Effector memory CD8-positive, alpha-beta T cell (primary cell): ENCODE measurements at places on chromosomes 11 and 22.

DNA sequence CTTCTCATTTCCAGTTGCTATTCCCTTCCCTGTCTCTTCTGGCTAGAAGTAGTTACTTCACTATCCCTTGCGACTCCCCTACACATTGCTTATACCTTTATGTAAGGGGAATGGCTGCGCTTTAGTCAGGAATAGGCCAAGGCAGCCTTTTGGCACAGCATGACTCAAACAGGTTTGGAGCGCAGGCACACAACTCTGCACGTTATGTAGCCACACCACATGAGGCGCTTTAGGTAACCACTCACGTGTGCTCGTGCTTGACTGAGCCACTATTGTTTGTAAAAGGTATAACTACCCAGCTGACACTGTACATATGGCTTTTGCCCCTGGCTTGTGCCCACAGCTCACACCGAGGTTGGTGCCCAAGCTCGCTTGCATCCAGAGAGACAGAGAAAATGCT is 46.7 kb upstream of the LIPT2 start:
- peaks cover 44% of the 10 kb centered on the region for H3K27me3 ChIP-seq
- no peaks in the 10 kb centered on the region for H3K36me3 ChIP-seq
- H3K4me3 ChIP-seq: no peak overlapping the region
- H3K27ac ChIP-seq: no peak overlapping the region

GRCh38 chr22:20788627-20789344 is 14.9 kb downstream of the SERPIND1 start:
- no peaks in the 10 kb centered on the region for H3K4me1 ChIP-seq
- no peak overlapping the region for H3K4me3 ChIP-seq
- no peaks in the 10 kb centered on the region for H3K27me3 ChIP-seq
- no peak overlapping the region for H3K27ac ChIP-seq
- peaks cover 18% of the 10 kb centered on the region for H3K36me3 ChIP-seq

- H3K4me1 ChIP-seq: no peaks in the 10 kb centered on the region
- H3K4me3 ChIP-seq: no peak overlapping the region
- no peaks in the 10 kb centered on the region for H3K36me3 ChIP-seq
- no peak overlapping the region for H3K27ac ChIP-seq
- peaks cover 26% of the 10 kb centered on the region for H3K27me3 ChIP-seq
- no peak for DNase-seq
Measured at GRCh38 chr22:28560046-28560742, 119.4 kb downstream of the TTC28 start.

- DNase-seq: no peak
- no peak overlapping the region for H3K27ac ChIP-seq
- no peaks in the 10 kb centered on the region for H3K27me3 ChIP-seq
Measured at GRCh38 chr11:79059141-79059540, 381.7 kb downstream of the TENM4 start.

GRCh38 chr11:70317581-70318305 is 47.3 kb downstream of the PPFIA1 start:
- H3K27me3 ChIP-seq: no peaks in the 10 kb centered on the region
- no peak overlapping the region for H3K27ac ChIP-seq
- DNase-seq: no peak

DNA sequence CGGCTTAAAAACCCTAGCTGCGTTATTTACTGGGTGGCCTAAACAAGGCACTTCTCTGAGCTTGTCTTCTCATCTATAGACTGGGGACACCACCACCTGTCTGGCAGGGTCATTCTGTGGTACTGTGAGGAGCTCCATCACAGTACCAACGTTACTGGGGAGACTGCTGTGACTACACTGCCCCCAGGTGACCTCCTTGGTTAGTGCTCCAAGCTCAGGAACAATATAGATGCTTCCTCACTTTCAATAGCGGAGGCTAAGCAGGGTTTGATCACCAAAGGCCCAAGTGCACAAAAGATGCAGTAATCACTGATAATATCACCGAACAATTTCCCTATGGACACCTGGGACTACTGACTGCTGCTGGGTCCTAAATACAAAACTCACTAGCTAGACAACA is 18.8 kb downstream of the PRPF19 start:
- peaks cover 8% of the 10 kb centered on the region for H3K4me1 ChIP-seq
- H3K27ac ChIP-seq: no peak overlapping the region
- no peaks in the 10 kb centered on the region for H3K27me3 ChIP-seq
- peaks cover 11% of the 10 kb centered on the region for H3K36me3 ChIP-seq
- peak; percentile 7 for DNase-seq

GRCh38 chr11:36840378-36840777 is 242.3 kb upstream of the RAG2 start:
- DNase-seq: no peak
- H3K4me1 ChIP-seq: no peaks in the 10 kb centered on the region

- H3K4me3 ChIP-seq: no peak overlapping the region
- peaks cover 8% of the 10 kb centered on the region for H3K4me1 ChIP-seq
- no peak for DNase-seq
- H3K27ac ChIP-seq: no peak overlapping the region
Measured at GRCh38 chr11:128389461-128389976, 197.8 kb downstream of the ETS1 start.

GRCh38 chr11:1650034-1650917 is 20.7 kb downstream of the KRTAP5-5 start:
- H3K27me3 ChIP-seq: peaks cover 62% of the 10 kb centered on the region
- no peak overlapping the region for H3K4me3 ChIP-seq
- DNase-seq: no peak
- no peak overlapping the region for H3K27ac ChIP-seq

DNA sequence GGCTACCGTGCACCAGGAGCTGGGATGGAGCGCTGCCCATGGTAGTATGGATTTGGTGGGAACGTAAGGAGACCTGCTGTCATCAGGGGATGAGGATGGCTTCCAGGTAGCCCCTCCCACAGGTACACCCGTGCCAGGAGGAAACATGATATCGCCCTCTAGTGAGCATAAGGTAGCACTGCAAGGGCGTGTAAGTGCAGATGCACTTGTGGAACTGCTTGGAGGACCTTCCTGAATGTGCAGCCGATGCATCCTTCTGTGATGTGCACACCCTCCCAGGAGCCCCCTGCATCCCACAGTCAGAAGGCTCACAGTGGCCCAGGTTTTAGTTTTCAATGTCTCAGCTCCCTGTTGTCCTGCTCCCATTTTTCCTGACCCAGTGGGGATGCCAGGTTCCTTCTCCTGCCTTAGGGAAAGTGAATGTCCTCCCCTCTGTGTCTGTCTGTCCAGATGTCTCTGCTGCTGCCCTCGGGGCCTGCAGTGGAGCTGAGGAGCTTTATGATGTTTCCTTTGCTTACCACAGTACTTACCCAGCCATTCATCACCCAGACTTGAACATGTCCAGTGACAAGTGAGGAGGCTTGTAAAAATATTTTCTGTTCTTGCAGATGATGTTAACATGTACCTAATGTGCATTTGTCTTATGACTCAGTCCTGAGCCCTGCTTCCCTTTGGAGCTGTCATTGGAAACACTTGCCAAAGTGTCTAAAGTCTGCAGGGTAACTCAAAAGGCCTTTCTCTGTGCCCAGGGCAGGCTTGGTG is 49.2 kb downstream of the DBX1 start:
- no peaks in the 10 kb centered on the region for H3K4me1 ChIP-seq
- no peak overlapping the region for H3K4me3 ChIP-seq
- H3K27ac ChIP-seq: no peak overlapping the region
- H3K27me3 ChIP-seq: no peaks in the 10 kb centered on the region

- no peak overlapping the region for H3K27ac ChIP-seq
- H3K27me3 ChIP-seq: peaks cover 64% of the 10 kb centered on the region
- peaks cover 2% of the 10 kb centered on the region for H3K36me3 ChIP-seq
- H3K4me3 ChIP-seq: no peak overlapping the region
- no peak for DNase-seq
Measured at GRCh38 chr22:49150801-49151221, 676.9 kb downstream of the BRD1 start.

- H3K27me3 ChIP-seq: no peaks in the 10 kb centered on the region
- H3K4me1 ChIP-seq: peaks cover 9% of the 10 kb centered on the region
- H3K27ac ChIP-seq: no peak overlapping the region
- DNase-seq: no peak
Measured at GRCh38 chr11:62508336-62509058, 38.1 kb downstream of the AHNAK start.

- peaks cover 55% of the 10 kb centered on the region for H3K27me3 ChIP-seq
- H3K4me1 ChIP-seq: no peaks in the 10 kb centered on the region
Measured at GRCh38 chr11:5986885-5987284, at the start of gene OR52L1. OR52L1 (minus strand) TSS chr11:5986985; CDS start chr11:5986930, 55 bp downstream.

- no peak for DNase-seq
- peak overlapping the region; percentile 88 for H3K27ac ChIP-seq
- peaks cover 49% of the 10 kb centered on the region for H3K36me3 ChIP-seq
- H3K4me1 ChIP-seq: peaks cover 21% of the 10 kb centered on the region
- H3K4me3 ChIP-seq: peak overlapping the region; percentile 85
Measured at GRCh38 chr11:616320-617198, 809 bp upstream of the IRF7 start.

DNA sequence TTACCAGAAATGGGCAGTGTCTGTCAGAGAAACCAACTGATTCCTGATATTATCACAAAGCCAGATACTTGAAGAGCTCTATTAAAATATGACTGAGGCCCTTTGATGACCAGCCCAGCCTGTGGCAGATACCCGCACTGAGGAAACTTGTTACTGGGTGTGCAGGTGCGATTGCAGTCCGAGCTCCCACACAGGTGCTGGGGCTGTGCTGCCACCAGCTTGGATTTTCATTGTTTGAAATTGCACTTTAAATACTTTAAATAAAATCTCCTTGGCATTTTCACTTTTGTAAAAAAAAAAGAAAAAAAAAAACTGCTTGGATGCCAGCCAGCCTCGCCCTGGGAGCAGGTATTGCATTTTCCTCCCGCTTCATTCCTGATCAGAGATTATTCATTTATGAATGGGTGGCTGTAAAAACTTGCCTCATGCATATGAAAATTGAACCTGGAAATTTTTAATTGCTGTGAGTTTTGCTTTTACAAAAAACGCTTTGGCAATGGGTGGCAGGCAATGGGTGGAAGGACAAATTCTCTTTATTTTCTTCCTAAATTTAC is 21.2 kb downstream of the EHF start:
- no peaks in the 10 kb centered on the region for H3K4me1 ChIP-seq
- no peak overlapping the region for H3K4me3 ChIP-seq
- no peak overlapping the region for H3K27ac ChIP-seq
- peaks cover 84% of the 10 kb centered on the region for H3K27me3 ChIP-seq

- no peak for DNase-seq
- H3K27me3 ChIP-seq: peaks cover 45% of the 10 kb centered on the region
- no peak overlapping the region for H3K4me3 ChIP-seq
- no peak overlapping the region for H3K27ac ChIP-seq
Measured at GRCh38 chr11:95241681-95242081, 10.7 kb upstream of the SESN3 start.

GRCh38 chr22:19361501-19362103 is 69.9 kb downstream of the HIRA start:
- peaks cover 64% of the 10 kb centered on the region for H3K36me3 ChIP-seq
- peak overlapping the region; percentile 11 for H3K27ac ChIP-seq
- no peaks in the 10 kb centered on the region for H3K27me3 ChIP-seq
- no peak for DNase-seq

- no peak for DNase-seq
- peaks cover 21% of the 10 kb centered on the region for H3K36me3 ChIP-seq
- no peak overlapping the region for H3K27ac ChIP-seq
Measured at GRCh38 chr22:46405901-46406300, 70.4 kb downstream of the TRMU start.

- peaks cover 17% of the 10 kb centered on the region for H3K36me3 ChIP-seq
- H3K27me3 ChIP-seq: no peaks in the 10 kb centered on the region
- H3K4me1 ChIP-seq: peaks cover 50% of the 10 kb centered on the region
Measured at GRCh38 chr11:6202041-6202440, 3.0 kb downstream of the OR52W1 start.

DNA sequence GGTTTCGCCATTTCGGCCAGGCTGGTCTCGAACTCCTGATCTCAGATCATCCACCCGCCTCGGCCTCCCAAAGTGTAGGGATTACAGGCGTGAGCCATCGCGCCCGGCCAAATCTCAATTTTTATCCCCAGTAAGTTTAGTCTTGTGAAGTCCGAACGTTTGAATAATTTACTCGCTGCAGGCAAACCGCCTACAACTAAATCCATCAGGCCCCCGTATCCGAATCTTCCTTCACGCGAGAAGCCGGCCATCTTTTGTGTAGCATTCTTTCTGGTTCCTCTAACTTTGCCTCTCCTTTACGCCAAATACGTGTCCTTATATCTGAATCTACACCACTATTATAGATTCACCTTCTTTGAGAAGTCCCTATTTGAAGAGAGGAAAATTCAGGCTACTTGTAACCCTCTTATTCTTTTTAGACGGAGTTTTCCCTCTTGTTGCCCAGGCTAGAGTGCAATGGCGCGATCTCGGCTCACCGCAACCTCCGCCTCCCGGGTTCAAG is 581 bp upstream of the EIF3L start:
- DNase-seq: peak; percentile 8
- H3K36me3 ChIP-seq: peaks cover 40% of the 10 kb centered on the region
- peak overlapping the region; percentile 92 for H3K4me3 ChIP-seq
- no peaks in the 10 kb centered on the region for H3K27me3 ChIP-seq
- peak overlapping the region; percentile 99 for H3K27ac ChIP-seq

- no peak overlapping the region for H3K4me3 ChIP-seq
- no peaks in the 10 kb centered on the region for H3K36me3 ChIP-seq
- no peaks in the 10 kb centered on the region for H3K4me1 ChIP-seq
- no peaks in the 10 kb centered on the region for H3K27me3 ChIP-seq
Measured at GRCh38 chr11:72930008-72930407, 115.8 kb downstream of the ATG16L2 start.

GRCh38 chr11:36458129-36458915 is 51.8 kb downstream of the TRAF6 start:
- H3K4me3 ChIP-seq: no peak overlapping the region
- peak overlapping the region; percentile 60 for H3K27ac ChIP-seq
- no peaks in the 10 kb centered on the region for H3K27me3 ChIP-seq
- H3K4me1 ChIP-seq: peaks cover 38% of the 10 kb centered on the region

DNA sequence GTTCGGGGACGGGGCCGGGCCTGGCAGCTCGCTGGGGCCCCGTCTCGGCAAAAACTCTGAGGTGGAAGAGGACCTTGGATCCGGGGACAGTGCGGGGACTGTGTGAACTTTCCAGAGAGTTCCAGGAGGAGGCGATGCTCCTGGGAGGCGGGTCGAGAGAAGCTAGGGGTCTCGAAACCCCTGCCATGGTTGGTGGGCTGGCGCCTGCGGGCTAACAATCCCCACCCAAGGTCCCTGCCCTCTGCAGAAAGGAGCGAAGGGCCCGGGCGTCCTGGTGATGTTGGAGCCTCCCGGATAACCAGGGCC is 4.7 kb upstream of the GRK2 start:
- no peak overlapping the region for H3K27ac ChIP-seq
- H3K4me1 ChIP-seq: peaks cover 30% of the 10 kb centered on the region
- peaks cover 53% of the 10 kb centered on the region for H3K36me3 ChIP-seq
- H3K27me3 ChIP-seq: no peaks in the 10 kb centered on the region
- H3K4me3 ChIP-seq: peak overlapping the region; percentile 46
- DNase-seq: no peak

- H3K36me3 ChIP-seq: no peaks in the 10 kb centered on the region
- no peak for DNase-seq
- H3K4me3 ChIP-seq: no peak overlapping the region
- no peaks in the 10 kb centered on the region for H3K27me3 ChIP-seq
Measured at GRCh38 chr11:28077521-28077920, 30.4 kb downstream of the KIF18A start.

- H3K36me3 ChIP-seq: no peaks in the 10 kb centered on the region
- DNase-seq: no peak
- no peaks in the 10 kb centered on the region for H3K4me1 ChIP-seq
Measured at GRCh38 chr11:99952816-99953215, 734.3 kb upstream of the ARHGAP42 start.
